ENCODE measurements at places on chromosomes 13 and 19. TPM values are rescaled to one million over a fixed set of nuclear protein-coding genes. Genes with fewer than 3 reads are reported as not detected.

DNA sequence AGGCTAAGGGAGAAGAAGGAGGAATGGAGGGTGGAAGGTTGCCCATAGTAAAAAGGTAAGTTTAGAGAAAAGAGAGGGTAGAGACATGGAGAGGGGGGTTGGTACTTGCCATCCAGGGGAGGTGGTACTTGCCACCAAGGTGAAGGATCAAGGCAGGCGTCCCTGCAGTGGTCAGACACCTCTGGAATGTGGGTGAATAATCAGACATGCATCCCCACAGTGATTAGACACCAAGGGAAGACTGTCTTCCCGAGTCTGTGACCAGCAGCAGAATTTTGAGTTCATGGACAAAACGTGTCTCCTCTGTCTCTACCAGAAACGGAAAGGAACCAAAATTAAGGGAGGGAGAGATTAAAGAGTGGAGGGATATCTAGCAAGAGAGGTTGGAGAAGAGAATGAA is 27.1 kb upstream of the IGFL1 start:
- DNase-seq: no peak

GRCh38 chr19:36049080-36049698 is 4.9 kb downstream of the THAP8 start:
- DNase-seq: no peak

DNA sequence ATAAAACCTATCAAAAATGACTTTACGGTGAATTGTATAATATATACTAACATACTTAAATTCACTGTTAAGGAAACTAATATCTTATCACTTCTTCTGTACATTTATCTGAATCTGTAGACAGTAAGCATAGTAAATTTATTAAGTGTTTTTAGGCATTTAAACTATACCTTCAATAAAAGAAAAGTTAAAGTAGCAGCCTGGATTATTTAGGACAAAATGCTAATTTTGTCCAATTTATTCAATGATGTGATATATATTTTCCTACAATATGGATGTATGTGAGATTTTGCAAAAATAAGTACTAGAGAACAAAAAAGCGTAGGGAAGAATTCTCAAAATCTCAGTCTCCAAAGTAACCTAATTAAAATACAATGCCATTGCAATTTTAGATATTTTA is 299.9 kb downstream of the GPC5 start:
- no peak for DNase-seq

- no peak for DNase-seq
Observed at GRCh38 chr19:48117515-48118130, 7.0 kb upstream of the PLA2G4C start.

GRCh38 chr13:41386211-41386610 is 71.1 kb upstream of the RGCC start:
- no peak for DNase-seq

GRCh38 chr19:1855828-1856255 is 7.5 kb downstream of the KLF16 start:
- DNase-seq: peak; percentile 44

Gene DCT
- 0.15 TPM for total RNA-seq

DNA sequence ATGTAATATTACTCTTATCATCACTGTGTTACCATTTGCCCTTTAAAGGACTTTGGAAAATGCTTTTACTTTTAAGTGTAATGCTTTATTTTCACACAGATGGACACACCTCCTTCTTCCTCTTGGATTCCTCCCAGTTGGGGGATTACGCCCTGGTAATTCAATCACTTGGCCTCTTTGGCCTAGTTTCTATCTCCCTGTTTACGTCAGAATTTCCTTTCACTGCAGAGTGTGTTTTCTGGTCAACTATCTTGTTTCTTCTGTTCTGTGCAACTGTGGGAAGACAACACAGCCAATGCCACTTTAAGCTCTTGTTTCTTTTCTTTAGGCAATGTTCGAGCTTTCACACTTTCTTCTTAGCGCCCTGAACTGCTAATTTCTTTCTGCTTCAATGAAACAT is 257.3 kb upstream of the MAB21L1 start:
- no peak for DNase-seq

Gene MAG
- total RNA-seq: not detected

DNA sequence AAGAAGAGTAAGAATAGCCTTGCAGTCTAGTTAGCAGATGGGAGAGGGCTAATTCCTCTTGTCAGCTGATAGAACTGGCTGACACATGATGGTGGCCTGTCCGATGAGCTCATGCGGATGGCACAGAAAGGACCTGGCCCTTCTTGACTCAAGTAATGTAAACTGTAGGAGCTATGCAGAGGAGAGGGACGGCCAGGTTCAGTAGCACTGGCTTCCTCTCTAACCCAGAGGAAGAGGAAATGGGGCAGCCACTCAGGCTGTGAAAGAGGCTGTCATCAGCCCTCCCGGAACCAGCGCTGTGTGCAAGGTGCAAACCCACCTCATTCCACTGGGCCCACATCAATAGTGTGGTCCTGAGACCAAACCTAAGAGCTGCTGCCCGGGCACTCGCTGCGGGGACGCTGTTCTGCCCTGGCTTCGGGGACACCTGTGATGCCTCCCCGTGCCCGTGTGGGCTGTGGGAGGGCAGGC is 30.8 kb upstream of the USE1 start:
- peak; percentile 74 for DNase-seq

DNA sequence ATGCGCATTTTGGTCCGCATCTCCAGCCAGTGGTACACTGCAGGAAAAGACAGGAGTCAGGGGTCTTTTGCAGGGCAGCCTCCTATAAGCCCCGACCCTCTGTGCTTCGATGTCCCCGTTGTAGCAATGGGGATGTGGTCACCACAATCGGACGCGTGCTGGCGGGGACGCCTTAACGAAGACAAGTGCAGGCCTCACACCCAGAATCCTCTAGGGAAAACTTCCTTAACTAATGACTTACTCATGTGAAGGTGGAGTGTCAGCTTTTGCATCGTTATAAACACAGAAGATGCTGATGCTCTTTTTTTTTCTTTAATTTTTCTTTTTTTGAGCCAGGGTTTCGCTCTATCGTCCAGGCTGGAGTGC is 22.1 kb downstream of the VASP start:
- DNase-seq: no peak

- no peak for DNase-seq
Observed at GRCh38 chr13:108350579-108350978, 81.1 kb downstream of the TNFSF13B start.
